IMR-90 (cell line): ENCODE measurements at places on chromosomes 5 and 9. TPM values are rescaled to one million over a fixed set of nuclear protein-coding genes. Genes with fewer than 3 reads are reported as not detected.

DNA sequence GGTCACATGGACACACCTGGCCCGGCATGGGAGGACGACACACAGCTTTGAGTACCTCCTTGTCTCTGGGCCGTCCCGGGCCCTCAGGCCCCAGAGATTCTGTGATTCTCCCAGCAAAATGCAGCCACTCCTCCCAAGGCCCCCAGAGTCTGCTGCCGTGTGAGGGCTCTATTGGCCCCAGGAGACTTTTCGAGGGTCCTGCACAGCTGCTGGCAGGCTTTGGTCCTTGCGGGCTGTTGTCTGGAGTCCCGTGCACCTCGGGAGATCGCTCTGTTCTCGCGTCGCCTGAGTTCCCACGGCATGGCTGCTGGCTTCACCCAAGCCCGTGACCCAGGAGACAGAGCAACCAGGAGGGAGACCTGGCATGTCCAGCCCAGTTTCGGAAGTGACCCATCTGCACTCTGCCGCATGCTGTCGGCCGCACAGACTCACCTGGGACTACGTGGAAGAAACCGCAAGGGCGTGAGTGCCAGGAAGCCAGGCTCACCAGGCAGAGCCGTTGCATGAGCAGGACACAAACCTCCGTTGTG lies 46.8 kb upstream of the NKD2 start:
- no peak for DNase-seq

DNA sequence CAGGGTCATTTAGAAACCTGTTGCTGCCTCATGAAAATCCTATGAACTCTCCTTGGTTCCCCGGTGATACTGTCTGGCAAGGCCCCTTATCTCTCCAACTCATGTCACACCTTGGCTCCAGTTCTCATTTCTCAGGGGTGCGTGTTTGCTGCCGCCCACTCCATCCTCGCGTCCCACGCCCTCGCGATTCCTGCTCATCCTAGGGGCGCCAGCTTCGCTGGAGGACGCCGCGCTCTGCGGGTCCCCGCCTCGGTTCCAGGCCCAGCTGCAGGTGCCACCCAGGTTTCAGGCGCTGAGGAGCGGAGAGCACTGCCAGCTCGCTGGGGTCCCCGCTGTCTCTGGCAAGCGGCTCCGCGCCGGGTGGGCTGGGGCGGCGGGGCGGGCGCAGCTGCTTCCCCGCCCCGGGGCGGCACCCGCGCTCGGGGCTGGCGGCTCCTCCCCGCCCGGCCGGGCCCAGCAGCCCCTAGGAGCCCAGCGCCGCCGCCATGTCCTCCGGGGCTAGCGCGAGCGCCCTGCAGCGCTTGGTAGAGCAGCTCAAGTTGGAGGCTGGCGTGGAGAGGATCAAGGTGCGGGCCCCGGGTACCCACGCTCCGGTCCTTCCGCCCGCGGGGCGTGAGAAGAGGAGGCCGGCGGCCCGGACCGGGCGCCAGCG lies at the start of gene GNG10:
TSS of gene GNG10 (plus strand) at position 456 of the 652 bp plus-strand sequence. CDS start at position 486, 30 bp downstream.
- peak; percentile 52 for DNase-seq

DNA sequence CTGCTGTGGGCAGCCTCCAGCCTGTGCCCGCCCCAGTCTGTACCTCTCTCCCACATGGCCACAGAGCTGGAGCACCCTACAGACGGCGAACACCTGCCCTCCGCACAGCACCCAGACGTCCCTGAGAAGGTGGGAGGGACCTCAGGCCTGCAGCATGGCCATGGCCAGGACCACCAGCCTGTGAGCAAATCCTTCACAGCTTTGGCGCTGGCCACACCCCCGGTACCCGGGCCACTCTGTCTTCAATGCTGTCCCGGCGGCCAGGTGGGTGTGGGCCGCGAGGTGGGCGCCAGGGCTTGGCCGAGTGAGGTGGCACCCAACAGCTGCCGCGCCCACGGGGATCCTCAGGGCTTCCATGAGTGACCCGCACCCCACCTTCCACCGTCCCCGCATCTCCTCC lies 18.7 kb downstream of the NOTCH1 start:
- no peak for DNase-seq

DNA sequence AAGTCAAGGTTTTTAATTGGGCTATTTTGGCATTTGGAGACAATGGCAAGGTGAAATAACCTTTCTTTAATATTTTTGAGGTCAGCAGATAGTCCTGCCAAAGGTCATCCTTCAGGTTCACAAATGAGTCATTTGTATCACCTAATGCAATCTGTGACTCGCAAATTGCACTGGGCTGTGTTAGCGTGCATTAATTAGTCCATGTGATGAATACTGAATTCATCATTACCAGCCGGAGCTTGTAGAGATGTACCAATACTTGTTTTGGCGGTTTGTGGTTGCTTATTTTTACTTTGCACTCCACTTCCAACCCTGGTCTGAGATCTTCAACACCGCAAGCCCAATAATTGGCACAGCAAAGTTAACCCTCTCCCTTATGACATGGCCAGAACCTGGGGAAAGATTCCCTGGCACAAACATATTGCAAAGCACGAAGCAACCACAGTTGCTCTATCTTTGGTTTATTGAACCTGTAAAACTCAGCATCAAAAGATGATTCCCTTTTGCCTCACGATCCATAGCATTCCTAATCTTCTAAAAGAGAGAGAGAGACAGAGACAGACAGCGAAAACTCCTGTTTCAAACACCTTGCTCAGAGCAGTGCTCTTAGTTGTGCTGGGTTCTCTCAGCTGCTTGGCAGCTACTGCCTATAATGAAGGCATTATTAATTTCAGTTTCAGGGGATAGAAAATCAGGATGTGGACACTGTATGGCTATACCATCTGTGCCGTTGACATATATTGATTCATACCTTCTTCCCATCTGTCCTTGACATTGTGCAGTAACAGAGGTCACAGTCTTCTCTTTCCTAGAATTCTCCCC lies 178.1 kb downstream of the EBF1 start:
- DNase-seq, result no peak

DNA sequence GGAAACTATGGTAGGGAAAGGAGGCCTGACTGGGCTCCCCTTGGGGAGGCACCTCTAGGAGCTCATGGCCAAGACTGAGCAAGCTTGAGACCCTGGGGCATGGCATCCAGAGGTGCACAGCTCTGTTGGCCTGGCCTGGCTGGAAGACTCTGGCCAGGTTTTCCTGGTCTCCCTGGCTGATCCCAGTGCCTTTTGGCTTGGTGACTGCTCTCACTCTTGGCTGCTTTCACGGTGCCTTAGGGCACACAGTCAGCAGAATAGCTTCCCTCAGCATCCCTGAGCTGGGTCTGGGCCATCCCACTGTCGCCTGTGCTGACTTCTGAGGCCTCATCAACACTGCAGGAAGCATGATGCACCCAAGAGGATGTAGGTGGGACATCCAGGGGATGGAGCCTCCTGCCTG lies 13.4 kb upstream of the DELE1 start:
- DNase-seq, result no peak

GRCh38 chr9:117214416-117214815 lies 200.4 kb downstream of the ASTN2 start:
- no peak for DNase-seq

Gene PRDM9
- total RNA-seq, result not detected in 2 replicates

Gene CCNO
- not detected in 2 replicates for total RNA-seq

Gene DPH7
- 12.2 and 12.5 TPM in 2 replicates for total RNA-seq

Gene ITK
- total RNA-seq, result not detected in 2 replicates
